Activated CD4-positive, alpha-beta T cell treated with anti-CD3 and anti-CD28 coated beads, Interleukin-10, Interleukin-2, amounts not matched to agents 100 ng/mL and 50 ng/mL, durations not matched to agents 16 hours and 8 hours (primary cell): ENCODE measurements at places on chromosomes 2 and 18.

DNA sequence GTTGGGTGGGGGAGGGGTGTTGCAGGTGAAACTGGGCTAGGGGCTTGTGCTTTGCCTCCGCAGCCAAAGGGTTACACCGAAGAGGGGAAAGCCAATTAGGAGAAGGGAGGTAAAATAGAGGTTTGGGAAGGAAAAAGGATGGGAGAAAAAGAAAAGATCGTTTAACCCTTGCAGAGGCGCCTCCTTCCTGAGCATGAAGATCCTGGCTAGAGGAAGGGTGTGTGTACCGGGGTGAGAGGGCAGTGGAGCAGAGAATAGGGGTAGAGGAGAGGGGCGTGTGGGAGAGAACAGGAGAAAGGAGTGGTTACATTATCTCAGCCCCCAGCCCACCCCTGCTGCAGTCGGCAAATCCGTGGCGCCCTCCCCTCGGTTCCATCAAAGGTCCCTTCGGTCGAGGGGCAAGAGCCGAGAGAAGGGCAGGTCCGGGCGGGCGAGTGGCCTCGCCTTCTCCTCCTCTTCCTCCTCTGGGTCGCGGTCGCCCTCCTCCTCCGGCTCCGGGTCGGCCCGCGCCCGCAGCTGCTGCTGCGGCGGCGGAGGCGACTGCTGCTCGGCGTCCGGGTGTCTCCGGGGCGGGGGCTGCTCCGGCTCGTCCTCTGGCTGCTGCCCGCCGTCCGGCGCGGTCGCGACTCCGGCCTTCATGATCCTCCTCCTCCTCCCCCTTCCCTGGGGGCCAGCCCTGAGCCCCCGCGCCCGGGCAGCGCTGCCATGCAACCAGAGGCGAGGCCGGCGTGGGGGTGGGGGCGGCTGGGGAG, 1.1 kb downstream of the MARCHF4 start:
- DNase-seq = no peak

- no peak for DNase-seq
These were observed 226.1 kb upstream of the SH3BP4 start for GRCh38 chr2:234725528-234726264.

GRCh38 chr2:91974401-91975129, 2896.7 kb upstream of the TEKT4 start:
- DNase-seq = no peak

DNA sequence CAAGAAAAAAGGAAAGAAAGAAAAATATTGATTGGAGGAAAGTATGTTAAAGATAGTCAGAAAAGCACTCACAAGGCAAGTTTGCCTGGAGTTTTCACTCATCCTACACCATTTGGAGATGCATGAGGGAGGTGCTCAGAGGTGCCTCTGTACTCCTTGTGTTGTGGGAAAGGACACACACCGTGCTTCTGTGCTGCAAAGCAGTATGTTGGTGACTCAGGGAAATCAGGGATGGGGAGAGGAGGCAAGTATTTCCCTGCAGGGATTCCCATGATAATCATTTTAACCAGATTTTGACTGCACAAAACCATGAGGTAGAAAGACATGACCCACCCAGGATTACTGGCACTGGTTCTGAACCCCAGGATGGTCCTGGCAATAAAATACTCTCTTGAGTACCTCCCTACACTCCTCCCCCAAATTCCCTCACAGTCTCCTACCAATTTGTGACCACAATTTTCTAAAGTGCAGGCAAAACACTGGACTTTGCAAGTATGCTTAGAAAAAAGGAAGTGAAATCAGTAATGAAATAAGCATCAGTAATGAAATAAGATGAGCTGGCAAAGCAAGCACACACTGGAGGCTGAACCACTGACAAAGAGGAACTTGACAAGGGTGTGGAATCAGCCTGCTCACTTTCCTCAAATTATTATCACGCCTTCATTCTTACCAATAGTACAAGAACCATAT, 155.5 kb upstream of the ACVR2A start:
- no peak for DNase-seq

DNA sequence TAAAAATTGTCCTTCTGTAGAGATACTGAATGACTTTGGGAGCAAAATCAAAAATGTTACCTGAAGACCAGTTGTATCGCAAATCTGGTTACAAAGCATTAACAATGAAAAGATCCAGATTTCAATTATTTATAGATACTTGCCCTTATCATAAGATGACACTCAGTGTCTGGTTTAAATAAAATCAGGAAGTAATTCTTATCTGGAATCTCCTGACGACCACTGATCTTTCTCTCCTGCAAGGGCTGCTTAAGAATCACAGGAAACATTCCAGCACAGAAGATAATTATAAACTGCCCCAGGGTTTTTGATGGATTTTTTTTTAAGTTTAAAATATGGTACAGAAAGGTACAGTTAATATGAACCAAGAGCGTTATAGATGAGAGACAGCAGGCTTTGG, 205.7 kb downstream of the ALK start:
- DNase-seq = no peak

- DNase-seq = no peak
These were observed 390.4 kb downstream of the SOX11 start for GRCh38 chr2:6082625-6083018.

DNA sequence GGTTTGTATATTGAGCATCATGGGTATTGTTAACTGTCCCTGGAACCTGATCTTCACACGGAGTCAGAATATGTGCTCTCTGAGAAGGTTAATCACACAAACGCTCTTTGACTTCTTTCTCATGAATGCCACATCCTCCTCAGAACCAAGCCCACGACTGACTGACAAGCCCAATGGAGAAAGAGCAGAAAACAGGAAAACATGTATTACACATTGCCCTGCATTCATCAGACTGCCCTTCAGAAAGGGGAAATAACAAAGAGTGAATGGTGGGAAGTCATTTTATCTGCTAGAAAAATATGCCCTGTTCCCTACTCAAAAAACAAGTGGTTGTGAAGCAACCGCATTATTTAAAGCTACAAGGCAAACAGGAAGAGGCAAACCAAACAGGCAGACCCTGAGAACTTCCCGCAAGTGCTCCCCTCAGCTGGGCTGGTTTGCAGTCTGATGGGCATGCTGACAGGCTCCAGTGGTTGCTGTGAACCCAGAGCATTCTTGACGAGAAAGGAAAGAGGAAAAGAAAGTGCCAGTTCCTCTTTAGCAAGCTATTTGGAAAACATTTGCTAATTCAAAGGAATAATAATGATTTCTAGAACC, 172.9 kb upstream of the SETBP1 start:
- peak; percentile 19 for DNase-seq
